ENCODE measurements at places on chromosomes 2 and 18. TPM values are rescaled to one million over a fixed set of nuclear protein-coding genes. Genes with fewer than 3 reads are reported as not detected.
A peak's percentile ranks its signal among the peaks of the same experiment; 100 is the strongest.

DNA sequence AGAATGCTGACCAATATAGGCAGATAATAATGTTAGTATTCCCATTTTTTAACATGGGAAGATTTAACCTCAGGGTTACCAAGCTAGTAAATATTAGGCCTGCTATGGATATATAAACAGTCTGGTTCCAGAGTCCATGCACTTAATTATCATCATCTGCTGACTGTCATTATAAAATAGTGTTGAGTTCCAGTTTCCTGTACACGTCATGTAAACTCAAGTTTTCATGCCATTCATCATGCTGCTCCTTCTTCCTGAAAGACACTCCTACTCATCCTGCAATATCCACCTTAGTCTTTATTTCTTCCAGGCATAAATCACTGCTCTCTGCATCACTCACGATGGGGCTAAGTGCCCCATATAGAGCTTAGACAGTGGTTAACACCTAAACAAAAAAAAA, 420.8 kb upstream of the SPHKAP start:
- H3K27me3 ChIP-seq = no peaks in the 10 kb centered on the region
- H3K36me3 ChIP-seq = no peaks in the 10 kb centered on the region
- H3K27ac ChIP-seq = no peak overlapping the region
- no peak overlapping the region for H3K4me3 ChIP-seq
- H3K4me1 ChIP-seq = no peaks in the 10 kb centered on the region
- DNase-seq = no peak

DNA sequence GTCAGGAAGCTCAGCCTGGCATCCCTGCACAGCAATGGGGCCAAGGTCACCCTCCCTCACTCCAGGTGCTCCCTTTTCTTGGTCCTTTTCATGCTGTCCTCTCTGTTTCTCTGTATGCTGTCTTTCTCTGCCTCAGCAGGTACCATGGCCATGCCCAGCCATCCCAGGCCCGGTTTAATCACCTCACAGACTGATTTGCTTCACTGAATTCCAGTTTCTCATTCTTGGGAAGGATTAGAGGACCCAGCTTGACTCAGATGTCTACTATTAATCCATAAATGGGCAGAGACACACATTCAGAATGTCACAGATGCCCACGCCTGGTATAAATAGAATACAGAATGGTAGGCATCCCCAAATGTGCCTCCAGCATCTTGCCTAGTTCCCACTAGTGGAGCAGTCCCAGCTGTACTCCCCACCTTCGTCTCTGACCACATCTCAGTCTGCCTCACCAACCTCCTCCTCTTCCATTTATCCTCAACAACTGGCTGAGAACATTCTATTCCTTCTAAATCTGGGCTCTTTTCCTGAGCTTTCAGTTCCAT, 14.2 kb upstream of the L3MBTL4 start:
- H3K27me3 ChIP-seq = no peaks in the 10 kb centered on the region
- no peaks in the 10 kb centered on the region for H3K36me3 ChIP-seq

Gene MATN3
- not detected for polyA plus RNA-seq

Gene ALS2
- 1.6 TPM for polyA plus RNA-seq

GRCh38 chr2:43455731-43456642, 139.9 kb downstream of the THADA start:
- peaks cover 50% of the 10 kb centered on the region for H3K4me1 ChIP-seq
- H3K27ac ChIP-seq = peak overlapping the region; percentile 64
- H3K27me3 ChIP-seq = no peaks in the 10 kb centered on the region
- H3K36me3 ChIP-seq = no peaks in the 10 kb centered on the region

GRCh38 chr2:172282944-172283343, 144.4 kb upstream of the ITGA6 start:
- H3K27ac ChIP-seq = no peak overlapping the region
- H3K27me3 ChIP-seq = no peaks in the 10 kb centered on the region

- H3K4me3 ChIP-seq = no peak overlapping the region
- no peak overlapping the region for H3K27ac ChIP-seq
- peaks cover 22% of the 10 kb centered on the region for H3K4me1 ChIP-seq
Observed at GRCh38 chr2:172964511-172965139, 111.0 kb upstream of the MAP3K20 start.

DNA sequence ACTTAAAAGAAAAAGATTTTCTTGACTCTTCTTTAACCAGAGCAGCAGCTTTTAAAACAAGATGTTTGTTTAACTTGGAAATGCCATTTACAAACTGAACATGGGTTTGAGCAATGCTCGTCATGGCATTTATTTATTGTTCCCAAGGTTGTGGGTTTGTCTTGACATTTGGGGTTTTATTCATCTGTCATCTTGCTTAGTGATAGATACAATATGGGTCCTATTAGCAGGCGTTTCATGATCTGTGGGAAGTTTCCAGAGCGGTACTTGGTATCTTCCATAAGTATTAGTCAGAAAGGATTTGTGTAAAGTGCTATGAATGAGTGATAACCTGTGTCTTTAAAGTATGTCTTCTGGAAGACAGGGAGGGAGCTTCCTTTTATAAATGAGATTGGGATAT, 29.9 kb upstream of the MGAT5 start:
- no peak overlapping the region for H3K27ac ChIP-seq
- no peak for DNase-seq
- no peak overlapping the region for H3K4me3 ChIP-seq
- no peaks in the 10 kb centered on the region for H3K36me3 ChIP-seq
- H3K4me1 ChIP-seq = peaks cover 18% of the 10 kb centered on the region

Gene FBXO36
- 0.90 TPM for polyA plus RNA-seq

Gene SIX2
- polyA plus RNA-seq = not detected

Gene DHRS9
- polyA plus RNA-seq = 10.0 TPM

GRCh38 chr18:53531187-53531586, 693.3 kb downstream of the MBD2 start:
- H3K36me3 ChIP-seq = no peaks in the 10 kb centered on the region
- DNase-seq = no peak
- no peak overlapping the region for H3K4me3 ChIP-seq
- H3K27me3 ChIP-seq = no peaks in the 10 kb centered on the region
- no peak overlapping the region for H3K27ac ChIP-seq

DNA sequence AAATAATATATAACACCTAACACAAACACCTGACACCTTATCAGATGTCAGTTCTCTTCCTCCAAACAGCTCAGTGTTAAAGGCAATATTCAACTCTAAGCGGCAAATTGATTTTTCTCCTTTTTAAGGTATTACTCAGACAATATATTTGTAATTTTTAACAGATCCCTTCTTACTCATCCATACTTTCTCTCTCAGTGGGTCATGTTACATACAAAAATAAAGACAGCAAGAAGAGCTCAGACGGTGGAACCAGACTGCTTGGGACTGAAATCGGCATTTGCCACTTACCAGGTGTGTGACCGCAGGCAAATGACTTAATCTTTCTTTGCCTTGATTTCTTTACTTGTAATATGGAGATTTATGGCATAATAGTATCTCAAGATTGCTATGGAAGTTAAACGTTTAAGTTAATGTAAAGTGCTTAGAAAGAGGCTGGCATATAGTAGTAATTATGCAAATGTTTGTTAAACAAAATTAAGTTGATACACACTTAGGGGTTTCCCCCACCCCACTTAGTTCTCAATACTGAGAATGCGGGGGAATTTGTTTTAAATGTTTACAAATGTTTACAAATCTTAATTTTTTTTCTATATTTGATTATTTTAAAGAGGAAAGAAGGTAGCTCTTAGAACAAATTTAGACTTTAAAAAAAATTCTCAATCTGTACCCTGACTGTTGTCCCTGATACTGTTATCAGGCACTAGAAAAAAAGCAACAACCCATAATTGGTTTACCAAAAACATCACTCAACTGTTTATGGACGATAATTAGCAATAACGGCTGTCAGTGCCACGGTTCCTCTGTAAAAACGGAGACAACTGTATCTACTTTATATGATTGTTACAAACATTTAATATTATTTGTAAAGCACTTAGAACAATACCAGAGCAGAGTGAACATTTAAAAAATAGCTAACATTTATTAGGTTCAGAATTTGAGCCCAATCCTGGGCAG, 25.6 kb downstream of the MAP3K2 start:
- no peaks in the 10 kb centered on the region for H3K36me3 ChIP-seq
- no peaks in the 10 kb centered on the region for H3K27me3 ChIP-seq
- no peak overlapping the region for H3K4me3 ChIP-seq
- H3K27ac ChIP-seq = no peak overlapping the region

- H3K27ac ChIP-seq = no peak overlapping the region
- peaks cover 47% of the 10 kb centered on the region for H3K4me1 ChIP-seq
- H3K27me3 ChIP-seq = no peaks in the 10 kb centered on the region
- H3K4me3 ChIP-seq = no peak overlapping the region
- no peak for DNase-seq
Observed at GRCh38 chr2:65363879-65364666, 68.3 kb downstream of the SPRED2 start.

- H3K27ac ChIP-seq = no peak overlapping the region
- H3K4me3 ChIP-seq = no peak overlapping the region
- H3K36me3 ChIP-seq = no peaks in the 10 kb centered on the region
Observed at GRCh38 chr2:128623776-128624761, 305.4 kb upstream of the HS6ST1 start.

DNA sequence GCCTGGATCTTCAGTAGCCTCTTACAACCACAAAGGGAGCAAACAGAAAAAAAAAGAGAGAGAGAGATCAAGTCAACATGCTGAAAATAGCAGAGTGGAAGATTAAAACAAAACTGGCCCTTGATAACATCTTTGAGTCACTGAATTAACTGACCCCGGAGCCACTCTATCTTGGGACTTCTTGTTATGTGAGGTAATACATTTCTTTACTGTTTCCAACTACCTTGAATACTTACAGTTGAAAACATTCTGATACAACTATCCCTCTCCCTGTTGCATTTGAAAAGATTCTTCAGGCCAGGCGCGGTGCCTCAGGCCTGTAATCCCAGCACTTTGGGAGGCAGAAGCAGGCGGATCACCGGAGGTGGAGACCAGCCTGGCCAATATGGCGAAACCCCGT, 208.1 kb downstream of the MEMO1 start:
- no peaks in the 10 kb centered on the region for H3K36me3 ChIP-seq
- no peak overlapping the region for H3K4me3 ChIP-seq
- H3K4me1 ChIP-seq = no peaks in the 10 kb centered on the region
- no peaks in the 10 kb centered on the region for H3K27me3 ChIP-seq
- H3K27ac ChIP-seq = no peak overlapping the region

GRCh38 chr2:48127612-48128191, 221.4 kb upstream of the FBXO11 start:
- DNase-seq = no peak
- no peak overlapping the region for H3K4me3 ChIP-seq
- H3K27me3 ChIP-seq = no peaks in the 10 kb centered on the region
- H3K27ac ChIP-seq = no peak overlapping the region

Gene INHBB
- not detected for polyA plus RNA-seq

- no peaks in the 10 kb centered on the region for H3K4me1 ChIP-seq
- H3K27ac ChIP-seq = no peak overlapping the region
- no peaks in the 10 kb centered on the region for H3K36me3 ChIP-seq
- DNase-seq = no peak
Observed at GRCh38 chr2:226906163-226906693, 70.4 kb downstream of the RHBDD1 start.

DNA sequence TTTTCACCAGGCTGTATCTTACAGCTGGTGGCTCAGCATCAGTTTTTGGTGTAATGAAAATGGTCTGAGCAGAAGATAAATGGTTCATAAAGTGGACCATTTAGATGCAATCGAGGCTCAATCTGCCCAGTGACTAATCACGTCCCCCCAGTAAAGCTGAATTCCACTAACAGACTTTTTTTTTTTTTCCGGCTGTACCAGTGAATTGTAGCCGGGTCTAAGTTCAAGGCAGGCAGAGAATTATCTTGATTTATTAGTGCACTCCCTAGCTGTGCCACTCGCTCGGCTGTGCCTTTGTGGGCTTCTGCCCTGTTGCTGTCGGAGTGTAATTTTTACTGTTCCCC, 215.1 kb upstream of the POU3F3 start:
- DNase-seq = no peak
- H3K4me3 ChIP-seq = no peak overlapping the region
- H3K36me3 ChIP-seq = no peaks in the 10 kb centered on the region
- H3K27me3 ChIP-seq = no peaks in the 10 kb centered on the region

All from CD14-positive monocyte (primary cell).